ENCODE measurements at places on chromosomes 1 and 21. TPM values are rescaled to one million over a fixed set of nuclear protein-coding genes. Genes with fewer than 3 reads are reported as not detected.

Gene ADAM30
- total RNA-seq, result not detected

Gene OR2T11
- not detected for total RNA-seq

Gene TGFB2
- 23.7 TPM for total RNA-seq

Gene DCDC2B
- total RNA-seq, result not detected

Gene RYR2
- not detected for total RNA-seq

Gene C1orf167
- not detected for total RNA-seq

Gene RGSL1
- not detected for total RNA-seq

Gene PTGFR
- total RNA-seq, result not detected

Gene ID3
- 396 TPM for total RNA-seq

Gene THEM5
- total RNA-seq, result not detected

Gene NR1I3
- total RNA-seq, result not detected

Gene OR2T29
- total RNA-seq, result not detected

Gene ATAD3B
- 3.2 TPM for total RNA-seq

Gene CRYBG2
- 1.6 TPM for total RNA-seq

Gene OR4F16
- total RNA-seq, result not detected

Gene NUP210L
- not detected for total RNA-seq

Gene PFKL
- 50.7 TPM for total RNA-seq

Gene TRMT13
- 8.5 TPM for total RNA-seq

Gene TSSK3
- 0.07 TPM for total RNA-seq

Data from A549 treated with CpdA at 1 μM for 4 hours (cell line).